ENCODE measurements at places on chromosomes 6 and 20. TPM values are rescaled to one million over a fixed set of nuclear protein-coding genes. Genes with fewer than 3 reads are reported as not detected.

Gene TRDN
- total RNA-seq, result not detected

Gene PXDC1
- total RNA-seq, result not detected

Gene KCNS1
- total RNA-seq, result not detected

Gene GRM4
- total RNA-seq, result not detected

Gene NNAT
- not detected for total RNA-seq

Gene CAGE1
- total RNA-seq, result 1.1 TPM

Gene HTR1E
- not detected for total RNA-seq

Gene C6orf163
- total RNA-seq, result 3.2 TPM

Gene MATN4
- not detected for total RNA-seq

Gene TINAG
- total RNA-seq, result not detected

Gene RBPJL
- not detected for total RNA-seq

Gene LY6G6F
- total RNA-seq, result 1.4 TPM

Gene SLC26A8
- not detected for total RNA-seq

All from natural killer cell (primary cell).